Germinal center (tissue), 1 donor: ENCODE measurements at places on chromosomes 3 and 15.

GRCh38 chr3:1766384-1766783 is 332.3 kb upstream of the CNTN4 start:
- DNase-seq = no peak

DNA sequence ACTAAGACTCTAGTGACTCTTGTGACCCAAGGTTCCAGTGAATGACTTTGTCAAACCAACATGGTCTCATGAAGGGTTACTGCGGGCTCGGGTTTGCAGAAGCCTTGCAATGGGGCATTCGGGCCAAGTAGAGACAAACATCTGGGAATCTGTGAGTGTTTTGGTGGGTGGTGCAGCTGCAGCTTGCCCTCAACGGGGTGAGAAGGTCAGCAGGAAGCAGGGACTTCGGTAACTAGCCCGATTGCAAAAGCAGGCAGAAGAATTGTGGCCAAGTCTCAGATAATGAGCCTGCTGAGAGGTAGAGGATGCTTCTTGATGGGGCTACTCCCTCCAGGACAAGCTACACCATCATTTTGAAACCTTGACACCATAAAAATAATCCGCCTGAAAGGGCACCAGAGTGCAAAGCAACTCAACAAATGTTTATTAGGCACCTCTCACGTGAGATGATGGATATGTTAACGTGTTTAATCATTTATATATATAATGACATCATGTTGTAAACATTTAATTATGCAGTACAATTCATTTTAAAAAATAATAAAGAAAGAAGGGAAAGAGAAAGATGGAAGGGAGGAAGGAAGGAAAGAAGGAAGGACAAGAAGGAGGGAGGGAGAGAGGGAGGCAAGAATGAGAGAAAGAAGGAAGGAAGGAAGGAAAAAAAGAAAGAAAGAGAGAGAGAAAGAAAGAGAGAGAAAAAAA is 263.9 kb upstream of the IGF1R start:
- DNase-seq = no peak

- DNase-seq = no peak
These were observed 42.2 kb downstream of the TM2D3 start for GRCh38 chr15:101609742-101610610.

DNA sequence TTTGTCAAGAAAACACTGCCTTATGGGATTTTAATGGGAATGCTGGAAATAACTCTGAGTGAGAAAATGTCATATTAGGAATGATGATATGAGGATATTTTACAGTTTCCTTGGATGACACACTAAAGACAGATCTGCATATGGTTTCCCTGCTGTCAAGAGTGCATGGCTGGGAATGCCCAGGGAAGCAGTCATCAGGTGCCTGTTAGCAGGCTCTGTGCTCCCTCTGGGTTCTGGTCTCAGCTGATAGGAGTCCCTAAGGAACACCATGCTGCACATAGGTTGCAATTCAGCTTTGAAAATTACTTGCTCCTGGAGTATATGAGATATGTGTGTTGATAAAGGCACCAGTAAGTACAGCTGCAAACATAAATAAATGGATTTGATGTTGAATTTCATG is 1064.6 kb downstream of the TUSC7 start:
- DNase-seq = no peak

DNA sequence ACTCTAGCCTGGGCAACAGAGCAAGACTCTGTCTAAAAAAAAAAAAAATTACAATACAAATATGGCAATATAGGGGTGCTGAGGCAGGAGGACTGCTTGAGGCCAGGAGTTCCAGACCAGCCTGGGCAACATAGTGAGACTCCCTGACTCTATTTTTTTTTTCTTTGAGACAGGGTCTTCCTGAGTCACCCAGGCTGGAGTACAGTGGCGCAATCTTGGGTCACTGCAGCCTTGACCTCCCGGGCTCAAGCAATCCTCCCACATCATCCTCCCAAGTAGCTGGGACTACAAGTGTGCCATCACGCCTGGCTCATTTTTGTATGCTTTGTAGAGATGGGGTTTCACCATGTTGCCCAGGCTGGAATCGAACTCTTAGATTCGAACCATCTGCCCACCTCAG is 17.3 kb upstream of the RAB11A start:
- no peak for DNase-seq

DNA sequence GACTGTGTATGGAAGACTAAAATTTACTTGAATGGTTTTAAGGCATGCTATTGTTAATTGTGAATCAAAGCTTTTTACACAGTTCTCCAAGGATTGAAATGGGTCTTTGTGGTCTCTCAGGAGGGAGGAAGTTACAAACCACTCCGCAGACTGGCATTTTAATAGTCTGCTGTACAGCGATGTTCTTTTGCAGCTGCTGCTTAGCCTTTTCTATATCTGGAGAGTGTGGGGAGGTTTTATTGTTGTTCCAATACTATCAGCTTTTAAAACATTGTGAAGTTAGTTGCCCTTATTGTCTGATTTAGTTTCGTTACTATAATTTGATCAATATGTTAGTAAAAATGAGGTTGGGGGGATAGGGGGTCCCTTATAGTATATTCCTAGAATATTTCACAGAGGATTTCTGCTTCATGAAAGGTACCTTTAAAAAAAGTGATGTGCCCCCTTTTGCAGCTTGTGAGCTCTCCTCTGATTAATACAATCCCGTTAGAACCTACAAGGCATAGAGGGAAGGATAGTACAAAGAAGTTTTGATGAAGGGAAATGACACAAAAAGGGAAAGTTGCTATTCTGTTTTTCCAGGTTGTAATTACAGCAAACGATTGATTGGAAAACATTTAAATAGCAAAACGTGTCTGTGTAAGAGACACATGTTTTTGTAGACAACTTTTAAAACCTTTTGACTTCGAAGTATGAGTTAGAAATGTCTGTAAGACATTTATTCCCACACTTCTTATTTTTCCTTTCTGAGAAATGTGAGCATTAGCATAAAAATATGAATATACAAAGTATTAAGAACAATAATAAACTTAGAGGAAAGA is 158.3 kb upstream of the CGNL1 start:
- no peak for DNase-seq
